Naive thymus-derived CD4-positive, alpha-beta T cell (primary cell): ENCODE measurements at places on chromosomes 7 and 10. TPM values are rescaled to one million over a fixed set of nuclear protein-coding genes. Genes with fewer than 3 reads are reported as not detected.

GRCh38 chr10:30977385-30977784 lies 54.3 kb downstream of the ZNF438 start:
- H3K4me3 ChIP-seq, result no peak overlapping the region
- H3K27me3 ChIP-seq, result no peaks in the 10 kb centered on the region
- H3K4me1 ChIP-seq, result no peaks in the 10 kb centered on the region
- no peaks in the 10 kb centered on the region for H3K36me3 ChIP-seq
- no peak for DNase-seq

DNA sequence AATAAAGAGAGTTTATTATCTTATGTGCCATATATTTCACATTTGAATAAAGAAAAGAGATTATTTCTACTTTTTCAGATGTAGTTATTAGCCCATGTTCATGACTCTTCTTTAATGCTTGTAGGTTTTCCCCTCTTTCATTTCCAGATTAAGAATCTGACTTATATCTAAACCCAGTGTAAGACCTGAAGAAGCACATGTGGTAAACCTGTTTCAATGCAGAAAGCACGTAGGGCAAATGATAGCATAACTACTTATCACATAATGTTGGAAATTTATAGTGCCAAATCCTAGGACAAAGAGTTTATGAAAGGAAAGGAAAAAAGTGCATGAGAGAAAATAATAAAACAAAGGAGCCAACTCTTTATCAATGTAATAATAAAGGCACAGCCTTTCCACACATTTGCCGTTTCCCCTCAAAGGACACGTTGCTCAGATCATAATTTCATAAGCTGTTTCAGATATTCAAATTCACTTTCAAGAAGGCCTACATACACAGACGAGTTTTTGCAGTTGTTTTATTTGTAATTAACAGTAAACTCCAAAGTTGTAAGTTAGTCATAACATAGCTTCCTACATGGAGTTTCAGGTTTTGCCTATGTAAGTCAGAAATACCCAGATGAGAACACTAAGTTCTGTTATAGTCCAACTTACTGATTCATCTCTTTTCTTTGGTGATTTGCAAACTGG lies 88.8 kb upstream of the MDFIC start:
- no peaks in the 10 kb centered on the region for H3K4me1 ChIP-seq
- no peaks in the 10 kb centered on the region for H3K27me3 ChIP-seq
- no peak overlapping the region for H3K27ac ChIP-seq
- H3K4me3 ChIP-seq, result no peak overlapping the region
- no peaks in the 10 kb centered on the region for H3K36me3 ChIP-seq
- no peak for DNase-seq

Gene ASZ1
- total RNA-seq, result not detected

DNA sequence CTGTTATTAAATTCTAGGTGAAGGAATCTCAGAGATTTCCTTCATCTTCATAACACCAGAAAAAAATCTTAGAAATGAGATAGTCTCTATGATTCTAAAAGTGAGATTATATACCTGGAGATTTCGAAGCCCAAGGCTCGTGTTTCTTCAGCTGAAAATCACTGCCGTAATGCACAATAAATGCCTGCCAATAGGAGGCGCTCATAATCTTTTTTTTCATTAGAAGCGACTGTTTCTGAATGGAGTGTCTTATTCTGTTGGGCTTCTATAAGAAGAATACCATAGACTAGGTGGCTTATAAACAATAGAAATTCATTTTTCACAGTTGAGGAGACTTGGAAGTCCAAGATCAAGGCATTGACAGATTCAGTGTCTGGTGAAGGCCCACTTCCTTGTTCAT lies 294.7 kb downstream of the PRKG1 start:
- DNase-seq, result no peak
- no peak overlapping the region for H3K4me3 ChIP-seq
- no peaks in the 10 kb centered on the region for H3K4me1 ChIP-seq
- H3K27ac ChIP-seq, result no peak overlapping the region
- H3K27me3 ChIP-seq, result no peaks in the 10 kb centered on the region
- no peaks in the 10 kb centered on the region for H3K36me3 ChIP-seq

GRCh38 chr10:125231116-125231812 lies 70.9 kb upstream of the CTBP2 start:
- no peak for DNase-seq
- no peak overlapping the region for H3K27ac ChIP-seq
- H3K27me3 ChIP-seq, result no peaks in the 10 kb centered on the region
- no peaks in the 10 kb centered on the region for H3K36me3 ChIP-seq

Gene GPRIN2
- not detected for total RNA-seq

Gene AOC1
- total RNA-seq, result 0.56 TPM

DNA sequence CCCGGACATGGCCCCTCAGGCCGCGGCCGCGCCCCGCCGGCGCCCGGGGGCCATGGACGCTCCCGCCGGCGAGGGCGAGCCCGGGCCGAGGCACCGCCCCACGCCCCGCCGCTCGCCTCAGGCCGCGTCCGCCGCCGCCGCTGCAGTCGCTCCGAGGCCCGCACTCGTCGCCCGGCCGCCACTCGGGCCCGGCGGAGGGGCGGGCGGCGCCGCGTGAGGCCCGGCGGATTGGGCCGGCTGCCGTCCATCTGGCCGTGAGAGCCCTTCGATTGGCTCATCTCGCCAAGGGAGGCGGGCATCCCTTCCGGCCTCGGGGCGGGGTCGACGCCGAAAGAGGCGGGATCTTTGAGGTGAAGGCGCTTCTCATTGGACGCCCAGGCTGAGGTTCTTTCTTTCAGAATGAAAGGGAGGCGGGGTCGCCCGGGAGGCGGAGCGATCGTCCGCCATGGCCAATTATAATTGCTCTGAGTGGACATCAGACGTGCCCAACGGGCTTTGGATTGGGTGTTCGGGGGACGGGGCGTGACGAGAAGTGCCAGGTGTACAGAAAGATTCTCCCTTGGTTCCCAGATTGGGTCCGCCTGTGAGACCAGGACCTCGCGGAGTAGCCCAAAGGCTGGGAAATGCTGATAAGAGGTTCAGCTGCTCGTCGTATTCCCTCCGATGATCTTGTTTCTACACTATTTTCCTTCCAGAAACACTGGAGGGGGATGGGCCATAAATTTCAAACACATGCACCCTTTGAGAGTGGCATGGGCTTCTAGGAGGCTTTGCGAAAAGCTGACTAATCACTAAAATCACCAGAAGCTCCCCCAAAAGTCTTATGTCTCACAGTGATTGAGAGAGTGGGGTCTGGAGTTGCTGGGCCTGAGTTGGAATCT lies at the start of gene GNA12:
Gene GNA12, minus strand, starts transcription at position 156 of the 881 bp plus-strand sequence. Its CDS starts 147 bp downstream, at position 9.
- H3K27me3 ChIP-seq, result no peaks in the 10 kb centered on the region
- peaks cover 12% of the 10 kb centered on the region for H3K4me1 ChIP-seq
- peak within 1 kb of the TSS; percentile 70 for H3K4me3 ChIP-seq
- DNase-seq, result peak; percentile 97
- peak within 1 kb of the TSS; percentile 59 for H3K27ac ChIP-seq

Gene CDH23
- total RNA-seq, result 7.9 TPM

GRCh38 chr7:47383696-47384445 lies 198.0 kb downstream of the TNS3 start:
- no peak overlapping the region for H3K4me3 ChIP-seq
- no peaks in the 10 kb centered on the region for H3K4me1 ChIP-seq
- no peaks in the 10 kb centered on the region for H3K36me3 ChIP-seq
- no peaks in the 10 kb centered on the region for H3K27me3 ChIP-seq
- no peak for DNase-seq
- H3K27ac ChIP-seq, result no peak overlapping the region

Gene OPTN
- 59.6 TPM for total RNA-seq

DNA sequence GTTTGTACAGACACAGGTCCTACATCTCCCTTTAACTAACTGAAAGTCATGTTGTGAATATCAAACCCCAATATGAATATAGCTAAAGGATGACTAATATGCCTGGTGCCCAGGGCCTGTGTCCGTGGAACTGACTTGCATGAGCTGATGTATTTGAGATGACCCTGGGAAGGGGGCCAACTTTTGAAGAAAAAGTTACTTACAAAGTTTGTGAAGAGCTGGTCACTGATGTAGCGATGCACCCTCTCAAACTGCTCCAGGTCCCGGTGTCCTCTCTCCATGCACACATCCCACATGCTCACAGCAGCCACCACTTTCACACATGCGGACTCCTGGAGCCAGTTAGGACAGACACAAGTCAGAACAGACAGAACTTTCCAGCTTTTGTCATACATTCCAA lies 106.2 kb downstream of the ABCC2 start:
- H3K4me1 ChIP-seq, result no peaks in the 10 kb centered on the region
- peaks cover 4% of the 10 kb centered on the region for H3K36me3 ChIP-seq
- H3K27ac ChIP-seq, result no peak overlapping the region
- no peaks in the 10 kb centered on the region for H3K27me3 ChIP-seq

Gene MGAM2
- total RNA-seq, result not detected

DNA sequence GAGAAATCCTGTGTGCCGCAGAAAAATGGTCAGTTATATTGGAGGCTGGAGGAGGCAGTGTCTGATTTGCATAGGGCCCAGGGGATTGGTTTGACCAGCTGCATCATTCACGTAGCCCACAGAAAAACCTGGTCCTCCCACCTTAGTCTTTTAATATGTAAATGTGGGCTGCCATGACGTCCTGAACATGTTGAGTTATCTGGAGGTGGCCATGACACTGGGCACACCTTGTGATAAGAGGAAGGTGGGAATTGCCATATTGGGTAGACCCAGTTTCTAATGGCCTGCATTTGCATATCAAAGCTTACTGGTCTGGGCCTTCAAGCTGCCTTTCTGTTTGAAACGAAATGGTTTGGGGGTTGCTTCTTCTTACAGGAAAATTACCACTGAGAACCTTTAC lies 162.2 kb downstream of the AHR start:
- no peak overlapping the region for H3K4me3 ChIP-seq
- H3K27ac ChIP-seq, result no peak overlapping the region
- no peaks in the 10 kb centered on the region for H3K4me1 ChIP-seq
- no peaks in the 10 kb centered on the region for H3K27me3 ChIP-seq
- no peaks in the 10 kb centered on the region for H3K36me3 ChIP-seq
- DNase-seq, result no peak

DNA sequence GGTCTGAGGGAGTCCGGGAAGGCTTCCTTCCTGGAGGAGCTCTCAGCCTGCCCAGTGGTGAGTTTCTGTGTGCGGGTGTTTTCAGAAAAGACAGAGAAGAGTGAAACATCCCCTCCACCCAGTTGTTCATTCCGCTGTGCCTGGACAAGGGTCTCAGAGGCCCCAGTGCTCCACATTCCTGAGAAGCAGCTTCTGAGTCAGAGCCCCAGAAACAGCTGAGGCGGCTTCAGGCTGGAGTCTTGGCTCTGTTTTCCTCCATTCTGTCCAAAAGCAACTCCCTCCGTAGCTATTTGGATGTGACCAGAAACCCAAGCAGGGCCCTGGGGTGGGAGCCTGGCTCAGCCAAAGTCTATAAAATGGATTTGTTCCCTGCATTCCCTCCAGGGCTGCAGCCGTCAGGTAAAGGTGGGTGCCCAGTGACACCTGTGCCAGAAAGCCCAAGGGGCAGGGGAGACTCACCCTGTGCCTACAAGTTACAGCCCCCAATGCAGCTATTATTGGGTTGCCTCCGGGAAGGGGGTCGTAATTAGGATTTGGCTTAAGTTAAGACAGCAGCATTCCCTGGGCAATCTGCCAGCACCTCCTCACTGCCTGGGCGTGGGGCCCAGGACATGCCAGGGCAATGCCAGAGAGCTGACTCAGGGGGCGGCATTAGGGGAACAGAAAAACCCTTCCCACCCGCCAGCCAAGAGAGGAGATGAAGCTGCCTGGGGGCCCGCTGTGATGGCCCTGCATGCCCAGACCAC lies 13.1 kb upstream of the CAMK2G start:
- H3K27me3 ChIP-seq, result no peaks in the 10 kb centered on the region
- no peak overlapping the region for H3K27ac ChIP-seq
- H3K4me1 ChIP-seq, result no peaks in the 10 kb centered on the region
- no peak overlapping the region for H3K4me3 ChIP-seq

DNA sequence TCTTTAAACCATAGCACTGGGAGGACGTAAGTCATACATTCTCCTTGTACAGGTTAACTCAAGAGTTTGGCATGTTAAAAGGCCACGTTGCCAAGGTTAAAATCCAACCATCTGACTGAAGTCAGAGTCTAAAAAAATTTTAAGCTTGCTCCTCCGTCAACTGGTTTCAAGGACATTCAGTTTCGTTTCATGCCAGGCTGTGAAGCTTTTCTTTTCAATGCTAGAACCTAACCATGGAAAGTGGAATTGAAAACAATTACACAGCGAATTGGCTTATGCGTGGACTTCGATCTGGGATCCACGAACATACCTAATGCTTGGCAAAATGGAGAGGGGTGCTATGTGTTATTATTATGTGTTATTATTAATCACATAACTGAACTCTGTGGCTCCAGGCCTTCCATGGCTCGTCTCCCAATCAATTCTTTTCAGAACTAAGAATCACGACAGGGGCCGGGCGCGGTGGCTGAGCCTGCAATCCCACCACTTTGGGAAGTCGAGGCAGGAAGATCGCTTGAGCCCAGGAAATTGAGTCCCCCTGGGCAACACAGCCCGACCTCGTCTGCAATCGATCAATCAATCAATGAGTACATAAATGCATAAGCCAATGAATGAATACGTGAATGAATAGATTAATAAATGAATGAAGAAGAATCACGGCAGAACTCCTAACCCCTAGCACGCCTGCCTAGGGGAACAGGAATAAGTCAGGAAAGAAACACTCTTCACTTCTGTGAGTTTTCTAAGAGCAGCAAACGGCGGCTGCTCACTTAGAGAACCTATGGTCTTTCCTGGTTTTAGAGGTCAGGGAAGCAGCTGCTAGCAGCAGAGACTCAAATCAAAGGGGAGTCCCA lies 733 bp upstream of the ARL5B start:
- peak overlapping the region; percentile 89 for H3K4me3 ChIP-seq
- peaks cover 21% of the 10 kb centered on the region for H3K4me1 ChIP-seq
- DNase-seq, result peak; percentile 8
- no peaks in the 10 kb centered on the region for H3K27me3 ChIP-seq

Gene POLR3A
- 19.0 TPM for total RNA-seq

DNA sequence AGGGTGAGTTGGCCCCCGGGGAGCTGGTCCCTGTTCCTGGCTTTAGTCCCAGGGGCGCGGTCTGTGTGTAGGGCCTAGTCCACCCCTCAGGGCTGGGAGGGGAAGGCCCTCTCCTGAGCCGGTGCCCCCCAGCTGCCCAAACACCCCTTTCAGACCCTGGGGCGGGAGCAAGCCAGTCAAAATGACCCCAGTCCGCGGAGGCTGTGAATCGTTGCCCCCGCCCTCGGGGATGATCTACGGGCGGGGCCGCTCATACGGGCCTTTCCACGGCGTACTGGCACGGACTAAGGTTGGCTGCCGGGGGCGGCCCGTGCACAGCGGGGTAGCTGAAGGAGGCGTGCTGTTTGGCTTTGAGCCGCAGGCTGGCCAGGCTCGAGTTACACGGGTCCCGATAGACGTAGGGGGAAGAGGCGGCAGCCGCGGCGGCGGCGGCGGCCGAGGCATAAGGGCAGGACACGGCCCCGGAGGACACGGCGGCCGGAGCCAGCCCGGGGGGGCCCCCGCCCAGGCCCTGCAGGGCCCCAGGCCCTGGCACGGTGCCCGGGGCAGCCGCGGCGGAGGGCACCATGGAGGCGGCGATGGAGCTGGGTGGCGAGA lies 4.3 kb downstream of the ELOVL3 start:
- H3K36me3 ChIP-seq, result no peaks in the 10 kb centered on the region
- peak; percentile 30 for DNase-seq
- peaks cover 3% of the 10 kb centered on the region for H3K27me3 ChIP-seq
- H3K27ac ChIP-seq, result no peak overlapping the region
- peaks cover 20% of the 10 kb centered on the region for H3K4me1 ChIP-seq
